SW480 (cell line): ENCODE measurements at places on chromosomes 6 and 20.
A peak's percentile ranks its signal among the peaks of the same experiment; 100 is the strongest.

GRCh38 chr20:13348311-13349234, 127.5 kb downstream of the ISM1 start:
- DNase-seq = no peak

GRCh38 chr20:5999783-6000182, 49.3 kb downstream of the MCM8 start:
- no peak for DNase-seq

DNA sequence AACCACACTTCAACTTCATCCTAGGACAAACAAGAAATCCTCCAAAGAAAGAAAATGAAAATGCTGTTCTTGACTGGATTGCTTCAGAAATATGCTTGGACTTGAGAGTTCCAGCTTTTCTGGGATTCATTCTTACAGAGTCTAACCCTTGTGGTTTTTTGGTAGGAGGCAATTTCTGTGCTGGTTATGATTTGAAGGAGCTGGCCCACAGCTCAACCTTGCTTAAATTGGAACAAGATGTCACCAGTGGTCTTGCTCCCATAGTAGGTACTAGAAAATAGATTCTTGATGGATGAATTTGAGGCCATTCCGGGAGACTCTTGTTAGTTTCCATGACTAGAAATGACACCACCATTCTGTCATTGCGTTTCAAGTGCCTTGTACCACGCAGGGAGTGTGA, 54.3 kb upstream of the BMP6 start:
- DNase-seq = no peak

GRCh38 chr20:38308047-38308438, 4.1 kb downstream of the BPI start:
- DNase-seq = no peak

DNA sequence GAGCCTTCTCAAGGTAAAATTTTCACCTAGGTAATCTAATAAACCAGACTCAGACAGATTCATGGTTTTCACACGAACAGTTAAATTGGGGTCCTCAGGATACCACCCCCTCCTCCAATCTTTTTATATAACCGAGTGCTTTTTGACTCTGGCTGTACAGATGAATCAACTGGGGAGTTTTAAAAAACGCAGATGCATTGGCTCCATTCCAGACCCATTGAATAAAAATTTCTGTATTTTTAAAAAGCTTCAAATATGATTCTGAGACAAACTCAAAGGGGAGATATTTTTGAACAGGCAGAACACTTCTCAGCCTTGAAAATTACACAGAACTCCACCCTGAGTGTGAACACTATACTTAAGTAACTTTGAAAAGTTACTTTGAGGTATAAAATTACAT, 7.2 kb downstream of the UTRN start:
- no peak for DNase-seq

DNA sequence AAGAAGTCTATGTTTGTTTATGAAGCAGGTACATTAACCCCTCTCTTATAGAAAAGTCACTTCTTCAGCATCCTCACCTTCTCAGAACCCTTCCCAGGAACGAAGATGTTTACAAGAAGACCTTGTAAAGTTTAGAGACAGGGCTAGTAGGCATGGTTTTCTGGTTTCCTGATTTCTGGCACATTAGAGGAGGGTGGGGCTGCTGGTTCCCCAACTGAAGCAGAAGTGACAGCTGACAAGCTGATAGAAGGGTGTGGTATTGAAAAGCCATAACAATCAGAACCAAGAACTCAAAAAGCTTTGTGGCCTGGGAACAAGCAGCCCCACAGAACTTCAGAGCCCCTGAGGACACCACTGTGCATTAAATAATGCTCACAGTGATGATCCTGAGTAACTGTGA, 91.2 kb downstream of the RTN4IP1 start:
- DNase-seq = no peak

GRCh38 chr6:47852727-47853126, 70.9 kb downstream of the OPN5 start:
- no peak for DNase-seq

DNA sequence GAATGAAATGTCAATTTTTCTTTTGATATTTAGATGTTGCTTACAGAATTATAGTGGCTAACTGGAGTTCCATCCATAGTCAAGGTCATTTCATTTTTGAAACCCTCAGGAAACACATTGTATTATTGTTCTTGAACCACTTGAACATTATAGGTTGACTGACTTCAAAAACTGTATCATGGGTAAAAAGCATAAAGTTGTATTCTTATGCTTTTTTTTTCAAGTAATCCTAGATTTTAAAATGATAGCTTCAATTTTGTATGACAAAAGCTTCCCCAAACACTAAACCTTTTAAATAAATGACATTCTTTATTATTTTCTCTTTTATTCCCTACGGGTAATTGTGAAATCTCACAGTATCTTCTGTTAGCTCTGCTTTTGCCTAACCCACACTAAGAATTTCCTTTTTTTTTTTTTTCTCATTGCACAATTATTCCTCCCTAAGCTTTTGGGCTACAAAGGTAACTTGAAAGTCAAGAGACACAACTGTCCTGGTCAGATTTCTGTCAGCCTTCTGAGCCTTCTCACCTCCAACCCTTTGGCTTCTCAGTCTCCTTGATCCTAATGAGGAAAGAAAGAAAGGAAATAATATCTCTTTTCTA, 36.9 kb upstream of the LAMA4 start:
- DNase-seq = no peak

DNA sequence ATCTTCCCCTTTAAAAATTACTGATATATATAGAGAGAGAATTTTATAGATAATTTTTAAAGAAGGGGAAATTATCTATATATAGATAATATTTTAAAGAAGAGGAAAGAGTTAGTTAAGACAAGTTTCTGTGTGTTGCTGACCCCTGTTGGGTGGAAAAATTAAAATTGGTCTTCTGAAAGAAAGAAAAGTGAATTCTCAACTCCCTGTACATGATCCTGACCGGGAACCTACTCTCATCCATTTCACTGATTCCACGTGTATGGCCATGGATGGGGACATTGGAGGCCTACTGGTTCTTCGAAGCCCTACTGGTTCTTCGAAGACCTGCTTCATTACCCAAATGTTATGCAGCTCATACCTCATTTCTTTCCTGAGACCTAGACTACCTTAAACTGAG, 53.0 kb upstream of the TCF21 start:
- no peak for DNase-seq

DNA sequence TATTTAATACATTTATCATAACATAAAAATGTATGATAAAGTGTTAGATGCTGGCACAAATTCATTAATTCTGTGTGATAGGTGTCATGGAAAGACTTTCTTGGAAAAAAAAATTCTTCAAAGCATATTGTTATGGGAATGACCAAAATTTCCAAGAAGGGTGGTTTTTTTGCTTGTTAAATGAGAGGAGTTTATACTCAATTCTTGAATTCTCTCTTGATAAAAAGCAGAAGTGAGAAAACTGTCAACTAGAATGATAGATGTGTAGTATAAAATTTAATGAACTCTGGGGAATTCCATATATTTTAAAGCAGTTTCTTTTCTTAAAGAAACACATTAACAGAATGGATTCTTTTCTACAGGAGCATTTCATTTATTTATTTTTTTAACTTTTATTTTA, 62.0 kb upstream of the SNAP91 start:
- no peak for DNase-seq

GRCh38 chr6:144736763-144737162, 451.6 kb downstream of the UTRN start:
- no peak for DNase-seq

DNA sequence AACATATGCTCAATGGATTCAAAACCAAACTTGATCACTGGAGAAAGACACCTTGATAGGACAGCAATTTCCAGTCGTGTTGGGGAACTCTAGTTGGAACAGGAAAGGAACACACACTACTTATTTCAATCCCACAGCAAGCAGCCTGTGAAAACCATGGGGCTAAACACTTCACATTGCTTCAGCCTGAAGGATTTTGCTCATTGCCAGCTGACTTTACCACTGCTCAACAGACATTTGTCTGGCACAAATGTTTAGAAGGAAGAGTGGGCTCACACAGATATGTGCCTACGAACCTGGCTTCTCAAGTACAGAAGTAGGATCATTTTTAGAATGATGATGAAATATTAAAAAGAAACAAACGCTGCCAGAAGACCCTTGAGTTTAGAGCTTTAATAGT, 598.1 kb downstream of the PHF3 start:
- DNase-seq = no peak

GRCh38 chr6:66230591-66230990, 523.6 kb upstream of the EYS start:
- no peak for DNase-seq

- DNase-seq = no peak
Measured at GRCh38 chr6:17299750-17300149, 18.6 kb downstream of the RBM24 start.

DNA sequence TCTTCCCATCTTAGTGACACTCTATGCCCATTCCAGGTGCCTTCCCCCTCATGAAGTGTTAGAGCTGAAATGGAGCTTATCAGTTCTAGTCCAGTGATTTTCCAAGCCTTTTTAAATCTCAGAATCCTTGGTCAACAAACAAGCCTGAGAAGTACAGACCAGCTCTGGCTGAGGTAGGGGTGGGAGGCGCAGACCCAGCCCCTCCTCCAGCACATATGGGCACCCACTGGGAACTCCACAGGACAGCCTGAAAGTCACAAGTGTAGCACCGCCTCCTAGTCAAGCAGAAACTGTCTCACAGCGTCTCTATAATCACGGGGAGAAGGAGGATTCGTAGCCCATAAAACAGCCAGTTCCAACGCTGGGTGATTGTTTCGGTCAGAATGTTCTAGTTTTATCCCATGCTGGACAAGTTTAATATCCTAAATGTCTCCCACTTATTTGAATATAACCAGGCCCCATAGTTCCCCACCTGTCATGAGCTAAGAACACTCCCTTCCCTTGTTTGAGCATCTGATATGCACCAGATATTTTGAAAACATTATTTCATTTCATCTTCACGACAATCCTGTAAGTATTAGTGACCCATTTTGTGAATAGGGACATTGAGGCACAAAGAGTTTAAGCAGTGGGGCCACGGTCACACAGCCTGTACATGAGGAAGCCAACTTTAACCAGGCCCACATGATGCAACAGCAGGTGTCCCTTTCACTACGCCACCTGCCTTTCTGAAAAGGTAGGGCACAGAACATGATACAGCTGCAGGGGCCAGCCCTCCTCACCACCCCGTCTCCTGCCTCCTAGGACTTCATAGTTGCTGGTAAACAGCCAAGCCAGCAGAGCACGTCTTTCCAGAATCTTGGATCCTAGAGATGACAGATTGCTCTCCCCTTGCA, 40.1 kb downstream of the TRAF3IP2 start:
- peak; percentile 48 for DNase-seq

GRCh38 chr6:82178077-82178758, 69.3 kb downstream of the IBTK start:
- peak; percentile 11 for DNase-seq

DNA sequence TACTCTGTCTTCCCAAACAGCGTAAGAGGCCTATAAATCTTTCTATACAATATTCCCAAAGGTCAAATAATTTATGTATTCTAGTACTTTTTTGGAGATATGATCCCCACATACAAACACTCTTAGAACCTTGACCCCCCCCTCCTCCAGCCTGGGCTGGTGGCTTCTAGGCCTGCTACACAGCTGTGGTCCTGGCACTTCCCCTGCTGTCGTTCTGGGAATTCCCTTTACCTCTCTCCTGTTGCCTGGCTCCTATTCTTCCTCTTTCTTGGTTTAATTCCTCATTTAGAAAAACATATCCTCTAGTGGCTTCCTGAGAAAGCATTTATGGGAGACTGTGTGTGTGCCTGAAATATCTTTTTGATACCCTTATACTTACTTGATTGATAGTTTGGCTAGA, 4.1 kb upstream of the TXLNB start:
- no peak for DNase-seq

DNA sequence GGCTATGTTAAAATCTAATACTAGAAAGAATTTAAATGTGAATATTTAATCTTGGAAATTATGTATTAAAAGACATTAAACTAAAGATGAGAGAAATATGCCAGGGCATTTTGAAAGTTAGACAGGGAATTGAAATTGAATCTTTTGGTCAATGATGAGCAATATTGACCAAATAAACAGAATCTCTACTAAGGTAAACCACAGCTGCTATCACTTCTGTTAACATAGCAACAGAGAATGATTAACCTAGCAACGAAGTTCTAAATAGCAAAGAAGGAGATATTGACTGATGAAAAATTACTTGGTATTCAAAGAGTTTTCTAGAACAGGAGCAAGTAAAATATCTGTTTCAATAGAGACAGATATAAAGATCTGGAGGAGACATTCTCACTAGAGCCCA, 45.2 kb upstream of the RSPO3 start:
- no peak for DNase-seq

GRCh38 chr6:37619641-37620040, 78.0 kb downstream of the MDGA1 start:
- DNase-seq = no peak

DNA sequence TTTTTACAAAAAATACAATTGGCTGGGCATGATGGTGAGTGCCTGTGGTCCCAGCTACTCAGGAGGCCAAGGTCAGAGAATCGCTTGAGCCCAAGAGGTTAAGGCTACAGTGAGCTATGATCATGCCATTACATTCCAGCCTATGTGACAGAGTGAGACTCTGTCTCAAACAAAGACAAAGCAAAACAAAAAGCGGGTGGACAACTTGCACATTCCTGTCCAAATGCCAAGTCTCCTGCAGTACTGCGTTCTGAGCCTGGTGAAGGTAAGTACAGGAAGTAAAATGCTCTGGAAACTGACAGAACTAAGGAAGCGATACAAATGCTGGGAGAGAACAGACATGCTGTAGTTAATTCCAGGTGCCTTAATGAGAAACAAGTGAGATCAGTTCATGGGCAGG, 20.4 kb upstream of the TMEM242 start:
- DNase-seq = no peak

DNA sequence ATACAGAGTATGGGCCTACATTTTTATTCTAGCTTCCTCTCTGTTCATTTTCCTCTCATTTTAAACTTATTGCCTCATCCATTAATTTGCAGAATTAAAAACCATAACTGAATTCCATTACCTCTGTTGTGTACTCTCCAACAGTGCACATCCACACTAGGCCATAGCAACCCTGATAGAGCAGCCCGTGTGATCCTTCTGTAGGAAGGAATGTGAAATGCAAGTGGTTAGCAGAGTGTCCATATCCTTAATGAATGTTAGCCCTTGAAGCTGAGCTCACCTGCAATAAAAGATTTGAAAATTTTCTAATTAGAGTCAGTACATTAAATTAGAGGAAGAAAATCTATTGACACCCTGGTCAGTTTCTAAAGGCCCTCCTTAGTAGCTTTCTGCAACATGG, 6.5 kb upstream of the GRIK2 start:
- DNase-seq = no peak

- DNase-seq = no peak
Measured at GRCh38 chr20:61193164-61193563, 58.9 kb upstream of the CDH4 start.
